Cardiac muscle cell (in vitro differentiated cells and primary cell): ENCODE measurements at places on chromosomes 1 and 21. TPM values are rescaled to one million over a fixed set of nuclear protein-coding genes. Genes with fewer than 3 reads are reported as not detected.
A peak's percentile ranks its signal among the peaks of the same experiment; 100 is the strongest.

ELOA gene
- total RNA-seq: 34.1 and 42.1 TPM in 2 replicates

C8B gene
- not detected in 2 replicates for total RNA-seq

MCOLN3 gene
- total RNA-seq: 0.28 and 0.36 TPM in 2 replicates

- no peaks in the 10 kb centered on the region for H3K4me1 ChIP-seq
- DNase-seq: no peak
- no peak overlapping the region for H3K4me3 ChIP-seq
- H3K27ac ChIP-seq: no peak overlapping the region
- no peaks in the 10 kb centered on the region for H3K27me3 ChIP-seq
- no peaks in the 10 kb centered on the region for H3K36me3 ChIP-seq
Measured at GRCh38 chr1:24215226-24215814, 28.2 kb upstream of the IFNLR1 start.

GRCh38 chr1:217331698-217332097, 299.2 kb downstream of the GPATCH2 start:
- H3K4me1 ChIP-seq: peaks cover 14% of the 10 kb centered on the region

DNA sequence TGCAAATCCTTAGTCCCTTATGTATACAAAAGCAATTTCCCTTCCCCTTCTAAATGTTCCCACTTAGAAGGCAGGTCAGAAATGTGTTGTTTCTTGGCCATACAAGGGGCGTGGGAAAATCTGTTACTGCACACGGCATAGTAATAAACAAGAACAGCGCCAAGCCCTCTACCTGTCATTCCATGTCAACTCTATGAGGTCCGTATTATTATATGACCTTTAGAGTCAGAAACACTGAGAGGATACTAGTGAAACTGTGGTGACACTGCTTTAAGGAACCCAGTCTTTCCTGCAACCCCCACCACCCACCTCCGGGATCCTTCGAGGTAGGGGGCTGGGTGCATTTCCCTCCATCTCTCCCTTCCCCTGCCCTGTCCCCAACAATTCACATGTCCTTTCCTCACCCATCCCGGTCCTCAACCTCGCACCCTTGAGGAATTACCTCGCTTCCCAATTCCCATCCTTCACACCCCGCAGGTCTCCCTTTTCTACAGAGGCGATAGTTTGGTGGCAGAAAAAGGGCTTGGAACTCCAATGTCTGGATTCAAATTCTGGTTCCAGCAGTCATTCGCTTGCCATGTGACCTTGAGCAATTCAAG, 647 bp downstream of the SDHB start:
- no peaks in the 10 kb centered on the region for H3K36me3 ChIP-seq
- H3K27ac ChIP-seq: peak overlapping the region; percentile 80
- H3K27me3 ChIP-seq: no peaks in the 10 kb centered on the region

GRCh38 chr1:158147401-158147800, 33.3 kb upstream of the CD1D start:
- no peaks in the 10 kb centered on the region for H3K36me3 ChIP-seq
- H3K4me3 ChIP-seq: no peak overlapping the region
- H3K27ac ChIP-seq: no peak overlapping the region
- H3K4me1 ChIP-seq: no peaks in the 10 kb centered on the region
- peaks cover 3% of the 10 kb centered on the region for H3K27me3 ChIP-seq

DNA sequence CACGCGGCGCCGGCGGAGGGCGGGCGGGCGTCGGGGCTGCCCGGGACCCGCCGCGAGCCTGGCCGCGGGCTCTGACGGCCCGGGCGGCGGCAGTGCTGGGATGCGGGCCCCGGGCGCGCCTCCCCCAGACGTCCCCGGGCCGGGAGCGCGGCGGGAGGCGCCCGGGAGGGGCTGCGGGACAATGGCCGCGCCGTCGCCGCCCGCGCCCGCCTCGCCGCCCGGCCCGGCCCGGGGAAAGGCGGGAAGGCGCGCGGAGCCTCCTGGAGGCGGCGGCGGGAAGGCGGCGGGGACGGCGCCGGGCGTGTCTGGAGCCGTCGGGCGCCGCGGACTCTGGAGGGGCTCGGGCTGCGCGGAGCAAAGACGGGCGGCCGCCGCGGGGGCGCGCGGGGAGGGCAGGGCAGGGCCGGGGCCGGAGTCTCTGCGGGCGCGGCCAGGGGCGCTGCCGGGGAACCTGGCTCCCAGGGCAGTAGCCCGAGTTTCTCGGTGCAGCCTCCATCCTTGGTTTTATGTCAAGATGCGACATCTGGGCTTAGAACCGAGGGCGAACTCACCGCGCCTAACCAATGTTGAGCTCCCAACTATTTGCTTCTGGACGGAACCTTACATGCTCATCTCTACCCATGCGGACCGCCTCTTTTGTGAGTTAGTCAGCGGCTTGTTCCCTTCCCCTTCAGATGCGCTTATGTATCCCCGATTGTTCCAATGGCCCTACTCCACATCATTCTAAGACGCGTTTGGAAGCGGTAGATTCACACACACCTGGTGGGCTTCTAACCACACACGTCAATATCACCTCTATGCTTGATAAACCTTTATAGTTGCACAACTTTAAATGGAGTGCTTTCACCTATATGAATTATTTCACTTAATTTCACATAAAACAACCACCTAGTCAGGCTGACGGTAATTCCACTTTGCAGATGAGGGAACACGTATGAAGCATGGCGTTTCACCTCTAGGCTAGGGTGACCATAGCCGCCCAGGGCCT, 651 bp downstream of the ZBTB8A start:
- peak overlapping the region; percentile 56 for H3K4me3 ChIP-seq
- no peaks in the 10 kb centered on the region for H3K36me3 ChIP-seq
- no peaks in the 10 kb centered on the region for H3K27me3 ChIP-seq
- H3K27ac ChIP-seq: no peak overlapping the region
- peaks cover 8% of the 10 kb centered on the region for H3K4me1 ChIP-seq

GRCh38 chr1:184270556-184270955, 116.3 kb upstream of the C1orf21 start:
- no peaks in the 10 kb centered on the region for H3K27me3 ChIP-seq
- peak overlapping the region; percentile 36 for H3K27ac ChIP-seq
- H3K4me1 ChIP-seq: peaks cover 7% of the 10 kb centered on the region
- DNase-seq: no peak

DNA sequence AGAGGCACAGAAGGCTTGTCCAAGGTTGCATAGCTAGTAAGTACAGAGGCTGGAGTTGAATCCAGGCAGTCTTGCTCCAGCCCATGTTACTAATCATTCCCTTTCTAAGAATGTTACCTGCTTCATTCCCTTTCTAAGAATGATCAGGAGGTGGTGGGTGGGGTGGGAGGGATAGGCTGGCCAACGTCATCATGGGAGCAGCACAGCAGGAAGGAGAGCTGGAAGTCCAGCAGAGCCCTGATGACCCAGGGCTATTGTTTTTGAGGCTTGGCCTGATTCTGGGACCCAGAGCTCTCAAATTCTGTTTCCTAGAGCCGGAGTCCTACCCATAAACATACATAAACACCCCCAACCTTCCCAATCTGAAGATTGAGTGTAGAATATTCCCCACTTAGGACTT, 11.8 kb upstream of the CSF1 start:
- DNase-seq: no peak
- no peaks in the 10 kb centered on the region for H3K4me1 ChIP-seq
- no peaks in the 10 kb centered on the region for H3K27me3 ChIP-seq
- no peak overlapping the region for H3K4me3 ChIP-seq

GRCh38 chr1:38964140-38964548, 22.5 kb upstream of the RHBDL2 start:
- H3K27me3 ChIP-seq: no peaks in the 10 kb centered on the region
- no peaks in the 10 kb centered on the region for H3K36me3 ChIP-seq
- no peaks in the 10 kb centered on the region for H3K4me1 ChIP-seq
- no peak overlapping the region for H3K4me3 ChIP-seq
- DNase-seq: no peak

- peak overlapping the region; percentile 88 for H3K4me3 ChIP-seq
- no peaks in the 10 kb centered on the region for H3K27me3 ChIP-seq
- peak; percentile 30 for DNase-seq
- no peaks in the 10 kb centered on the region for H3K36me3 ChIP-seq
- peak overlapping the region; percentile 84 for H3K27ac ChIP-seq
Measured at GRCh38 chr1:38004284-38005108, 818 bp downstream of the FHL3 start.
